Upper lobe of left lung (tissue), 6 donors: ENCODE measurements at places on chromosomes 6 and 20. TPM values are rescaled to one million over a fixed set of nuclear protein-coding genes. Genes with fewer than 3 reads are reported as not detected.

The GSTA2 gene
- not detected for total RNA-seq

The PROKR2 gene
- total RNA-seq: not detected

DNA sequence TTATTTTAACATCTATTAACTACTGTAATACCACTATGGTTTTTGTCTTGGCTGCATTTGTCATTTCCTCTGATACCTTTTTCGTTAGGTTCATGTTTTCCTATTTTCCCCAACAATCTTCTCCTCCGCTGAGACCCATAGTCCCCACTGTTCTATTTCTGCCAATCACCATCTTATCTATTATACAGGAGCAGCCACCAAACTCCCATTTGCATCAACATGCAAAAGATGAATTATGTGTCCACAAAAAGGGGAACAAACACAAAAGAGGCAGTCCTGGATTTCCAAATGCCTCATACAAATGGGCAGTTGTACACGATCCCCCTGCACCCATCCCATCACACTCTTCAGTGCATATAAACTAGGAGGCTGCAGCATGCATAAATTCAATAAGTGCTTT is 121.7 kb upstream of the MYLIP start:
- DNase-seq: no peak

The SYCP2L gene
- total RNA-seq: 0.54 TPM

DNA sequence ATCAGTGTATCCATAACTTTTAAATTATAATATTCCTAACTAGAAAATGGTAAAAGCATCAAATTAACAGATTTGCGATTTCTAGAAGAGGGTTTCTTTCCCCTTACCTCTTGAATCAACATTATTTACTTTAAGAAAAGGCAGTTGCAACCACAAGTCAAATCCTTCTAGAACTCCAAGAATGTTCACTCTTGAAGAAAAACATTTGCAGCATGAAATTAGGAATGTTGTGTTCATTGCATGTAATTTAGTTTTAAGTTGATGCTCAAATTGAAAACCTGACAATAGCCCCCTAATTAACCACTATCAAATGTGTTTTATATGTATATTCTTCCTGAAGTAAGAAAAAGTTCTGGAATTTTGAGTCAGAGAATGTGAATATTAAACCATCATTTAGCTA is 2.3 kb upstream of the REV3L start:
- DNase-seq: no peak

GRCh38 chr6:100269189-100269588 is 195.5 kb downstream of the SIM1 start:
- DNase-seq: no peak
